ENCODE measurements at places on chromosomes 3 and 15. TPM values are rescaled to one million over a fixed set of nuclear protein-coding genes. Genes with fewer than 3 reads are reported as not detected.

GRCh38 chr3:106824856-106825255 lies 552.4 kb upstream of the CCDC54 start:
- DNase-seq = no peak
- H3K27me3 ChIP-seq = no peaks in the 10 kb centered on the region

DNA sequence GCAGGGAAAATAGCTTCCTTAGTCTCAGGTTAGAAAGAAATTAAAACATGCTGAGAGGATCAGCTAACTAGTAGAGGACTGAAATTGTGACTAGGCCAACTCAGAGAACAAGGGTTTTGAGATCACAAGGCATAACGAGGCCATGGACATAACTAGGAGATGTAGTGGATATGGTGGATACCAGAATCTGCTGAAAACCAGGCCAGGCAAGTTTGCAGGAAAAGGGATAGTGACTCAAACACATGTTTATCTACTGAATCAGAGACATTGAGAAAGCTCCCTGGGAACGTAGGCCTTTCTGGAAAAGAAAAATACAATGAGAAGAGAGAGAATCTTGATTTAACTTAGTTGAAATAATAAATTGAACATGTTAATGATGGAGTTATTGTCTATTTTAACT lies 326.5 kb upstream of the GBE1 start:
- H3K4me3 ChIP-seq = no peak overlapping the region
- H3K36me3 ChIP-seq = no peaks in the 10 kb centered on the region
- H3K4me1 ChIP-seq = peaks cover 6% of the 10 kb centered on the region
- no peak for DNase-seq
- no peaks in the 10 kb centered on the region for H3K27me3 ChIP-seq
- H3K27ac ChIP-seq = peak overlapping the region; percentile 15

DNA sequence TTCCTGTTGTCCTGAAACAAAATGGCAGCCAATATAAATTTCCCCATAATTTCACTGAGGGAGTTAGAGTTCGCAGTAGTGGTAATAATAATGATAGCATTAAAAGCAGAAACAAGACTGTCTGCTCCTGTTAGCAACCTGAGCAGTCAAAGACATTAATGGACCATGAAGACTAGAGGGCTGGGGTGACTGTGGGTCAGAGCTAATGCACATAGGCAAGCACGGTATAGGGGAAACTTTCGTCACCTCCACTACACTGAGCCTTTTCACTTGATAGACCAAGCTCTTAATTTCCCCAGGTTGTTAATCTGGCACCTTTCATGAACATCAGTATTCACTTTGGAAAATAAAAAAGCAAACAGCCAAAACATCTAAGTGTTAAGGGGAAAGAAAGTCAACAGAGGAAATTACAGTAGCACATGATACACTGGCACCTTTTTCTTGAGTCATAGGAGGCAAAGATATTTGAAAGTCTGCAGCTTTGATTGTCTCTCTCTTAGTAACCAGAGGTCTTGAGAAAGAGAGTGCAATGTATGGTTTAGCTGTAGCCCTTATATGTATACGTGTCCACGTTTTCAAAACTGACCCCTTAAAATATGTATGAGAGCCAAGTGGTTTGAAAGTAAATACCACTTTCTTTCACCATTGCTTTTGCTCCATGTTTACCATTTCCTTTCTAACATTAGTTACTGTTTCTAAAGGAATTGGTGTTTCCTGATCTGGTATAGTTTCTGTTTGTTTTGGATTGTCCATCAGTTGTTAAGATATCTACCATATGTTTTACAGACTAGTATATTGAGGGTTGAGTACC lies 104.8 kb downstream of the FILIP1L start:
- H3K4me1 ChIP-seq = peaks cover 6% of the 10 kb centered on the region
- peaks cover 4% of the 10 kb centered on the region for H3K36me3 ChIP-seq
- H3K27me3 ChIP-seq = no peaks in the 10 kb centered on the region
- no peak for DNase-seq
- H3K27ac ChIP-seq = no peak overlapping the region

GRCh38 chr15:39202641-39203040 lies 378.2 kb upstream of the THBS1 start:
- peak overlapping the region; percentile 94 for H3K27ac ChIP-seq
- H3K36me3 ChIP-seq = no peaks in the 10 kb centered on the region
- no peak overlapping the region for H3K4me3 ChIP-seq
- peaks cover 81% of the 10 kb centered on the region for H3K4me1 ChIP-seq
- no peaks in the 10 kb centered on the region for H3K27me3 ChIP-seq
- no peak for DNase-seq

- no peaks in the 10 kb centered on the region for H3K36me3 ChIP-seq
- H3K4me1 ChIP-seq = peaks cover 6% of the 10 kb centered on the region
- peak within 1 kb of the TSS; percentile 52 for H3K4me3 ChIP-seq
- DNase-seq = no peak
- no peaks in the 10 kb centered on the region for H3K27me3 ChIP-seq
Observed at GRCh38 chr3:119293871-119294695, at the start of gene ARHGAP31. TSS of gene ARHGAP31 (plus strand) at chr3:119294383. CDS start at chr3:119294905, 522 bp downstream.

Gene KY
- polyA plus RNA-seq = 0.03 TPM

Gene SCAANT1
- polyA plus RNA-seq = not detected

Gene MESP2
- polyA plus RNA-seq = 0.22 TPM

Gene ZNF660
- polyA plus RNA-seq = 0.02 TPM

Gene MEX3B
- 0.18 TPM for polyA plus RNA-seq
